ENCODE measurements at places on chromosomes 5 and 9.

- no peaks in the 10 kb centered on the region for H3K27me3 ChIP-seq
- no peaks in the 10 kb centered on the region for H3K4me1 ChIP-seq
- DNase-seq: no peak
- H3K4me3 ChIP-seq: no peak overlapping the region
Observed at GRCh38 chr9:14011799-14012560, 302.0 kb downstream of the NFIB start.

GRCh38 chr5:135678640-135679268 is 100.0 kb upstream of the CXCL14 start:
- no peak overlapping the region for H3K4me3 ChIP-seq
- H3K27me3 ChIP-seq: peaks cover 14% of the 10 kb centered on the region
- H3K4me1 ChIP-seq: no peaks in the 10 kb centered on the region
- no peak overlapping the region for H3K27ac ChIP-seq

- H3K4me1 ChIP-seq: no peaks in the 10 kb centered on the region
- H3K36me3 ChIP-seq: no peaks in the 10 kb centered on the region
- no peak for DNase-seq
- H3K4me3 ChIP-seq: no peak overlapping the region
- no peaks in the 10 kb centered on the region for H3K27me3 ChIP-seq
Observed at GRCh38 chr5:79929095-79929494, 62.0 kb downstream of the MTX3 start.

- no peak overlapping the region for H3K27ac ChIP-seq
- no peak overlapping the region for H3K4me3 ChIP-seq
Observed at GRCh38 chr5:34740389-34740806, 84.3 kb downstream of the RAI14 start.

- no peak overlapping the region for H3K27ac ChIP-seq
- peaks cover 14% of the 10 kb centered on the region for H3K27me3 ChIP-seq
- H3K4me1 ChIP-seq: peaks cover 3% of the 10 kb centered on the region
- no peak overlapping the region for H3K4me3 ChIP-seq
- H3K36me3 ChIP-seq: no peaks in the 10 kb centered on the region
- DNase-seq: no peak
Observed at GRCh38 chr5:148817606-148818005, 8.8 kb upstream of the ADRB2 start.

GRCh38 chr5:181133610-181134231 is 2.8 kb upstream of the OR2V1 start:
- H3K4me1 ChIP-seq: no peaks in the 10 kb centered on the region
- no peak overlapping the region for H3K27ac ChIP-seq
- no peak for DNase-seq
- H3K36me3 ChIP-seq: no peaks in the 10 kb centered on the region

DNA sequence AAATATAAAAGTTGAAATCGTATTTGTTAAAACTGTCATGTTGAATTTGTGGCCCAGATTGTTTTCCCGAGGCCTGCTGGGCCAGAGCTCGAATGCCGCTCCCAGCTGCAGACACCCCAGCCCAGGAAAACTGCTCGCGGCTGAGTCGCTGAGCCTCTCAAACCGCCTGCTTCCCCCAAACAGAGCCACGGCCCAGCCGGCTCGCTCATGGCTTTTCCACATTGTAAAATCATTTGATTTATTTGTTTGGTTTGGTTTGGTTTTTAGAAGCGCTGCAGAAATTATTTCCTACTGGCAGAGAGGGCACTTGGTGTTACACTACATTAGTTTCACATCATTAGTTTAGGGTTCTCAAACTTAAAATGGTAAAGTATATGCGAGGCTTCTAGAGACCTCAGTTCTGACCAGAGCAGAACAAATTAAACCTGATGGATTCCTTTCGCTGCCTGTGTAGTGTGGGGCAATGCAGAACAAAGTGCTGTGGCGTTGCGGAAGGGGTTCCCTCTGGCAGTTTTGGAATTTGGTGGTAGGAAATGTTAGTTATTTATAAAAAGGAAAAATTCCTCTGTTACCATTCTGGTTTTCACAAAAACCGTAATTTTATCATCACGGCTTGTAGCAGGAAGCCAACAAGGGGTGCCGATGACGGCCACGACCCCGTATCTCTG is 156.5 kb upstream of the PITX1 start:
- H3K4me3 ChIP-seq: no peak overlapping the region
- H3K27me3 ChIP-seq: peaks cover 48% of the 10 kb centered on the region
- no peaks in the 10 kb centered on the region for H3K36me3 ChIP-seq

GRCh38 chr5:95086927-95087815 is 197.7 kb downstream of the MCTP1 start:
- H3K36me3 ChIP-seq: peaks cover 3% of the 10 kb centered on the region
- no peak overlapping the region for H3K4me3 ChIP-seq
- DNase-seq: no peak
- peaks cover 4% of the 10 kb centered on the region for H3K4me1 ChIP-seq

- no peak overlapping the region for H3K4me3 ChIP-seq
- H3K27me3 ChIP-seq: no peaks in the 10 kb centered on the region
- H3K36me3 ChIP-seq: peaks cover 2% of the 10 kb centered on the region
- DNase-seq: no peak
Observed at GRCh38 chr5:96546120-96546519, 113.1 kb upstream of the PCSK1 start.

GRCh38 chr5:411728-412127 is 31.2 kb upstream of the EXOC3 start:
- no peak overlapping the region for H3K27ac ChIP-seq
- peaks cover 22% of the 10 kb centered on the region for H3K36me3 ChIP-seq
- no peak overlapping the region for H3K4me3 ChIP-seq
- peaks cover 17% of the 10 kb centered on the region for H3K4me1 ChIP-seq

- no peak overlapping the region for H3K27ac ChIP-seq
- H3K27me3 ChIP-seq: peaks cover 28% of the 10 kb centered on the region
- DNase-seq: no peak
- no peaks in the 10 kb centered on the region for H3K4me1 ChIP-seq
- no peaks in the 10 kb centered on the region for H3K36me3 ChIP-seq
Observed at GRCh38 chr9:34562135-34562745, 27.3 kb downstream of the CNTFR start.

GRCh38 chr5:134568761-134569695 is 43.6 kb downstream of the JADE2 start:
- no peak for DNase-seq
- peaks cover 14% of the 10 kb centered on the region for H3K4me1 ChIP-seq
- H3K36me3 ChIP-seq: peaks cover 35% of the 10 kb centered on the region
- no peak overlapping the region for H3K4me3 ChIP-seq
- peak overlapping the region; percentile 71 for H3K27ac ChIP-seq
- no peaks in the 10 kb centered on the region for H3K27me3 ChIP-seq

DNA sequence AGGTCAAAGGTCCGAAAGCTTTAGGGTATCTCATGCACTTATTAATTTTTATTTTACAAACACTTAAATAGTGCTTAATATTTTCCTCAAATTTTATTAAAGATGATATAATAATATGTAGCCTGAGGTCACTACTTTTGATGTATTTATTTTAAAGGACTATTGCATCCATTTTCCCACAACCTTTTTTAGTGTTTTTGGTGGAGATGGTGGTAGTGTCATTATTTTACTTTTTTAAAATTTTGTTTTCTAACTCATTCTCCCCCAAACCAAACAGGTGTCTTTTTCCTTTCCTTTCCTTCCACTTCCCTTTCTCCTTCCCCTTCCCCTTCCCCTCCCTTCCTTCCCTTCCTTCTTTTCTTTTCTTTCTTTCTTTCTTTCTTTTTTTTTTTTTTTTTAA is 328.6 kb downstream of the CYLC2 start:
- no peak overlapping the region for H3K4me3 ChIP-seq
- no peak for DNase-seq
- no peak overlapping the region for H3K27ac ChIP-seq
- H3K27me3 ChIP-seq: no peaks in the 10 kb centered on the region
- no peaks in the 10 kb centered on the region for H3K36me3 ChIP-seq

- no peaks in the 10 kb centered on the region for H3K4me1 ChIP-seq
- H3K27me3 ChIP-seq: no peaks in the 10 kb centered on the region
- no peak overlapping the region for H3K27ac ChIP-seq
- H3K36me3 ChIP-seq: no peaks in the 10 kb centered on the region
- no peak for DNase-seq
Observed at GRCh38 chr9:9961487-9961886, 651.3 kb downstream of the PTPRD start.

GRCh38 chr9:134522502-134522848 is 119.1 kb upstream of the COL5A1 start:
- no peak for DNase-seq
- H3K36me3 ChIP-seq: no peaks in the 10 kb centered on the region
- no peaks in the 10 kb centered on the region for H3K27me3 ChIP-seq
- H3K4me1 ChIP-seq: no peaks in the 10 kb centered on the region

GRCh38 chr9:135381762-135382310 is 97.7 kb upstream of the PPP1R26 start:
- no peak for DNase-seq
- no peaks in the 10 kb centered on the region for H3K36me3 ChIP-seq
- no peaks in the 10 kb centered on the region for H3K27me3 ChIP-seq
- H3K27ac ChIP-seq: no peak overlapping the region

- H3K4me3 ChIP-seq: no peak overlapping the region
- no peaks in the 10 kb centered on the region for H3K36me3 ChIP-seq
- no peak overlapping the region for H3K27ac ChIP-seq
- no peak for DNase-seq
- peaks cover 13% of the 10 kb centered on the region for H3K27me3 ChIP-seq
Observed at GRCh38 chr5:156623381-156624040, 226.6 kb upstream of the PPP1R2B start.

DNA sequence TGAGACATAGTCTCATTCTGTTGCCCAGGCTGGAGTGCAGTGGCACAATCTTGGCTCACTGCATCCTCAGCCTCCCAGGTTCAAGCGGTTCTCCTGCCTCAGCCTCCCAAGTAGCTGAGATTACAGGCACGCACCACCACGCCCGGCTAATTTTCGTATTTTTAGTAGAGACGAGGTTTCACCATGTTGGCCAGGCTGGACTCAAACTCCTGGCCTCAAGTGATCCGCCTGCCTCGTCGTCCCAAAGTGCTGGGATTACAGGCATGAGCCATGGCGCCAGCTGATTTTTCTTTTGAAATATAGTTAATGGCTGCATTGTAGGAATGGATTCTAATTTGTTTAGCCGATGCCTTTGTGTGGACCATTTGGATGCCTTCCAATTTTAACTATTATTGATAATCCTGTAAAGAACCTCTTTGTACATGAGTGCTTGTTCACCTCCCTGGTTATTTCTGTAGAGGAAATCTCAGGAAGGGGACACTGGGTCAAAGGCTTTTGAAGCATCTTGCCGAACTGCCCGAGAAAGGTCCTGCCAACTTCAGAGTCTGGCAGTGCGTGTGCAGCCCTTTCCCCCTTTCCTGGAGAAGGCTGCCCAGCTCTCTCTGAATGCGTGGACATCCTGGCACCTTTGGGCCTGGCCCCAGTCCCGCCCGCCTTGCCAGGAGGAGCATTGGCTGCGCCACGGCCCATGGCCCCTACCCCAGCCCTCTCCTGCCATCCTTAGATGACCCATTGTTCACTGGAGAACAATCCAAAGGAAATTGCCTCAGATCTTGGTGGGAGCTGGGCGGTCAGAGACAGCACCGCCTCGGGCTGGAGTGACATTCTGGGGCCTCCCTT is 8.9 kb upstream of the NUP214 start:
- H3K36me3 ChIP-seq: no peaks in the 10 kb centered on the region
- no peak overlapping the region for H3K27ac ChIP-seq
- peaks cover 8% of the 10 kb centered on the region for H3K27me3 ChIP-seq
- DNase-seq: no peak

- H3K27ac ChIP-seq: no peak overlapping the region
- H3K36me3 ChIP-seq: peaks cover 5% of the 10 kb centered on the region
- no peak for DNase-seq
Observed at GRCh38 chr9:99020786-99021436, 77.2 kb downstream of the COL15A1 start.

Data from activated naive CD8-positive, alpha-beta T cell treated with anti-CD3 and anti-CD28 coated beads, Interleukin-2, amount 10 ng/mL, durations not matched to agents 7 days and 5 days (primary cell).